ENCODE measurements at places on chromosomes 11 and 22.
A peak's percentile ranks its signal among the peaks of the same experiment; 100 is the strongest.

- no peak for DNase-seq
Observed at GRCh38 chr11:22466351-22466750, 128.2 kb downstream of the SLC17A6 start.

GRCh38 chr11:119149018-119149785, at the start of gene ABCG4:
Gene ABCG4 (plus strand): TSS chr11:119149052. CDS start chr11:119149966, 914 bp downstream.
- no peak for DNase-seq

- DNase-seq, result no peak
Observed at GRCh38 chr11:103798446-103798845, 238.0 kb upstream of the DDI1 start.

DNA sequence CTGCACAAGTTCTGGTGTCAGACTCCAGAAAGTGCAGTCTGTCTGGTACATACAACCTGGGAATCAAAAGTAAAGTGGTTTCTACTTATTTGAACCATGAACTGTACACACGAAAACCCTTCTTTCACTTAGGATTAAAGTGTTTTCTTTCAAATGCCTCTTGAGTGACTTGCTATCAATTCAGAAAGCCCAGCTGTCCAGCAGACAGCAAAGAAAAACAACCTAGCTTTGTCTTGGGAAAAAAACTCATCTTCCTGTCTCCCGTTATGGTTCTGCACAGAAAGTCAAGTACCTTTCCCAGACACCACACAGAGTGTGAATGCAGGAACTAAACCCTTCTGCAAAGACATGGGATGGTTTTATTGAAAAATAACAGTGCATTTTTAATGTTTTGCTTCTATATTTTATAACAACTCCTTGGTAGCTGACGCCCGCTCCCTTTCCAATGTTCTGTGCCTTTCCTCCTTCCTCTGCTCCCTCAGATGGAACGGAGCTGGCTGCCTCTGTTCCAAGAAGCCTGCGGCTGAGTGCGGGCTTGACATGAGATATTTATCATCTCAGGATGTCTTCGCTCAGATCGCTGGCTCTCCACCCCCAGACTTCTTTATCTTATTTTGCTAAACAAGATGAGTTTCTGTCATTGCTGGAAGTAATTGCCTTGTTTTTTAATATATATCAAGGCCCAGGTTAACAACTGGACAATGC, 322.3 kb upstream of the B3GAT1 start:
- DNase-seq, result no peak

DNA sequence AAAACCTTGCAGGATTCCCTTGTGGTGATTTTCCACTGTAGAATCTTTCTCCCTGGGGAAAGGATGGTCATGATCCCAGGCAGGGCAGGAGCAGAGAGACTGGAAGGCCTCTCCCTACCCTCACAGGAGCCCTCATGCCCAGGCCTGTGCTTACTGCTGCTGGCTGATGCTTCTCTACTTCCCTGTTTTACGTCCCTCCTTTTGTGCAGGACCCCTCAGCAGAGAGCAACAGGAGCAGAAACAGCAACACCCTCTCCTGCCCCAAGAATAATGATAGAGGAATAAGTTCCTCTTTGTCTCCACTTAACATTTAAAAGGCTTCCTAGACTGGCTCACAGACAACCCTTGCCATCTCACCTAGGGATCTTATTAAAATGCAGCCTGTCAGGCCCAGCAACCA, 3.6 kb downstream of the ISX start:
- DNase-seq, result no peak

GRCh38 chr11:99979042-99979441, 708.0 kb upstream of the ARHGAP42 start:
- DNase-seq, result no peak

- no peak for DNase-seq
Observed at GRCh38 chr11:70437111-70437784, 38.9 kb downstream of the CTTN start.

GRCh38 chr11:19592842-19593241, 119.8 kb upstream of the NAV2 start:
- no peak for DNase-seq

DNA sequence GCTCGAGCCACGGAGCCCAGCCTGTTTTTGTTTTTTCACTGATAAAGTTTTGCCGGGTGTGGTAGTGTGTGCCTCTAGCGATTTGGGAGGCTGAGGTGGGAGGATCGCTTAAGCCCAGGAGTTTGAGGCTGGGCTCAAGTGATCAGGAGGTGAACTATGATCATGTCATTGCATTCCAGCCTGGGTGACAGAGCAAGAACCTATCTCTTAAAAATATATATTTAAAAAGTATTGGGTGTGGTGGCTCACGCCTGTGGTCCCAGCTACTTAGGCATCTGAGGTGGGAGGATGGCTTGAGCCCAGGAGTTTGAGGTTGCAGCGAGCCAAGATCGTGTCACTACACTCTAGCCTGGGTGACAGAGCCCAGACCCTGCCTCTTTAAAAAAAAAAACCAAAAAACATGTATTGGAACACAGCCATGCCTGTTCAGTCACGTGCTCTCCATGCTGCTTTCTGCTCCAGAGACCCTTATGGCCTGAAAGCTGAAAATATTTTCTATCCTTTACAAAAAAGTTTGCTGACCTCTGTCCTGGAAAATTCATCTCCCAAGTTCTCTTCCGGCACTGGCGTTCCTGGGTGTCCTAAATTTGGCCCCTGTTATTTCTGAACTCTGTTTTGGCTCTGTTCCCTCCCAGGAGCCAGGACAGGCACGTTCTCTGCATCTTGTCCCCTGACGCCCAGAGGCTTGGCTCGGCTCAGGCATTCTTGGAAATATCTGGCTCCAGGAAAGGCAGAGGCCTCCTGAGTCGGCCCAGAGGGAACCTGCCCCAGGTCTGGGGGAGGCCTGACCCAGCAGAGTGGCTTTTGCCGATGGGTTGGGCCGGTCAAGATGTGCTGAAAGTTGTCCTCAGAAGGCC, 61.3 kb upstream of the PPP6R3 start:
- peak; percentile 64 for DNase-seq

DNA sequence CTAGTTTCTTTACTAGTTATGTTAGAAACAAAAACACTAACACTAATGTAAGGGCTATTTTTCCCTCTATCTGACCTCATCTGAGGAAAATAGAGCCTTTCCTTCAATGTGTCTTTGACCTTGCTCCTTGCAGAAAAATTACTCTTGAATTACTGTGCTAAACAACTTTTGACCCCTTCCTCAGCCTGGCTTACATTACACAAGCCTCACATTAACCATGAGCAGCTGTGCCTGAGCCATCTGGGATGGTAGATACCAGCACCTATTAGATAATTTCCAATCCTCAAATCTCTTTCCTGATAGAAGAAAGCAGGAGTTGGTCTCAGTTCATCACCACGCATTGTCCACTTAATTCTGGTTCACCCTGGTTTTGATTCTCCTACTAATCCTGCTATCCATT, 134.4 kb upstream of the NCAM1 start:
- DNase-seq, result no peak

DNA sequence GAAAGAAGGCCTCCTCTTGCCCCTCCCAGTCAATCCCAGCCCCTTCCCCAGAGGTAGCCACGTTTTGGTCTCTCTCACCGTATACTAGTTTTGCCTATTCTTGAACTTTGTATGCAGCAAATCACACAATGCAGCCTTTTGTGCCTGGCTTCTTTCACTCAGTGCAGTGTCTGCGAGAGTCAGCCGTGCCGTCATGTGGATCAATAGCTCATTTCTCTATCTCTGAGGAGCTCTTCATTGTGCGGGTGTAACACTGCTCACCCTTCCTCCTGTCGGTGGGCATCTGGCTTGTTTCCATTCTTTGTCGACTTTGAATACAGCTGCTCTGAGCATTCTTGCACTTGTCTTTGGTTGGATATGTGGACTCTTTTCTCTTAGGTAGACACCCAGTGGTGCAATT, 146.5 kb downstream of the CACNA1I start:
- no peak for DNase-seq

GRCh38 chr11:37532271-37532670, 934.2 kb upstream of the RAG2 start:
- no peak for DNase-seq

GRCh38 chr22:42356533-42356932, 75.7 kb downstream of the NFAM1 start:
- no peak for DNase-seq

- DNase-seq, result no peak
Observed at GRCh38 chr11:117901601-117902000, 25.1 kb upstream of the FXYD6 start.

- DNase-seq, result no peak
Observed at GRCh38 chr11:34300926-34301295, 56.9 kb downstream of the ABTB2 start.

- DNase-seq, result no peak
Observed at GRCh38 chr11:46414879-46415278, 23.3 kb upstream of the CHRM4 start.

- DNase-seq, result no peak
Observed at GRCh38 chr11:96482193-96482592, 92.4 kb downstream of the JRKL start.

DNA sequence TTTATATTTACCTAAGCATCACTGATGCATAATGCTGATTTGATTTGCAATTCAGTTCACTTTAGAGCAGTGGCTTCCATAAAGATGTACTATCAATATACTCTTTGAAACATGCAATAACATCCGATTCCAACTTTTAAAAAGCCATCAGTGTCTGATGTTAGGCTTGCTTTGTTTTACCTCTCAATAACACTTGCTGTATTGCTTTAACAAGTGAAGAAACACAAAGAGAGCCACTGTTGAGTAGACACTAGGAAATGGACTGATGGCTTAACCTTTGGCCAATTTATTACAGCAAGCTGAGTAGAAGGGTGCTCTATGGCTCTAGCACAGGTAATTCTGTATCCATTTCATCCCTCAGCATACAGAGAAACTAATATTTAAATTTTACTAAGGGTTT, 122.1 kb downstream of the FCHSD2 start:
- no peak for DNase-seq

DNA sequence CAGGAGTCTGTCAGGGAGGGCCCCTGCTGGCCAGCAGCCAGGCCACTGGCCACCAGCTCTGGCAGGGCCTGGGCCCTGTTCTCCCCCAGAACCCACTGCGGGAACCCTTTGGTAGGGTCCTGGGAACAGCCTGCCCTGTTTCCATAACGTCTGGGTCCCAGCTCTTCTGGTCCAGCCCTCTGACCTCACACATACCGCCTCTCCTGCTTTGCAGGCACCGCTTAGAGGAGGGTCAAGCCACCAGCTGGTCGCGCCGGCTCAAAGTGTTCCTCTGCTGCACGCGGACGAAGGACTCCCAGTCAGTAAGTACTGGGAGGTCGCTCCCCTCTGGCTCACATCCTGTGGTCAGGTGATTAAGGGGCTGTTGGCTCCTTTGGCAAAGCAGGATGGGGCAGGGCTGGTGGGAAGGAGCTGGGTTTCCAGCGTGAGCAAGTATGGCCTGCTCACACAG, 26.6 kb upstream of the MYRF start:
- DNase-seq, result no peak

- DNase-seq, result no peak
Observed at GRCh38 chr11:120696597-120697218, 185.2 kb downstream of the GRIK4 start.

DNA sequence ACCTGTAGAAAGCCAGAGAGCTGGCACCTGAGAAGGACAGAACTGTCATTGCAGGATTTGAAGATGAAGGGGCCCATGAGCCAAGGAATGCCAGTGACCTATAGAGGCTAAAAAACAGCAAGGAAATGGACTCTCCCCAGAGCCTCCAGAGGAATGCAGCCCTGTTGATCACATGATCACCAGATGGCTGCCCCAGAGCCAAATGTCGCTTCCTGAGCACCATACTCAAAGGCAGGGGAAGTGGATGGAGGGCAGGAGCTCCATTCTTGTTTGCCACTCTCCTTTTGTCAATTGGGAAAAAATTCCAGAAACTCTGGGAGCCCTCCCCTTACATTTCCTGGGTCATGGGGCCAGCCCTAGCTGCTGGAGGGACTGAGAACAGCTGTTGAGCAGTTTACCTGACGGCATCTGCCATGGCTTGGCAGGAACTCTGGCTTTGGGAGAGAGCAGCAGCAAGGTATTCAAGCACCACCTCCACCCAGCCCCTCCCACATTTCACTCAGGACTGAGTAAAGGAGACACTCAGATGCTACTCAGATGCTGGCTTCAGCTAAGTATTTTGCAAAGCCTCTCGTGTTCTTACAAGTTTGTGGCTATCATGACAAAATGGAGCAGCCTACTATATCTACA, 46.9 kb downstream of the DKK3 start:
- no peak for DNase-seq

- DNase-seq, result no peak
Observed at GRCh38 chr11:117731722-117732290, 65.2 kb downstream of the DSCAML1 start.

- no peak for DNase-seq
Observed at GRCh38 chr11:128555606-128556005, 31.8 kb downstream of the ETS1 start.

- no peak for DNase-seq
Observed at GRCh38 chr11:35526370-35526792, 965 bp upstream of the PAMR1 start.

DNA sequence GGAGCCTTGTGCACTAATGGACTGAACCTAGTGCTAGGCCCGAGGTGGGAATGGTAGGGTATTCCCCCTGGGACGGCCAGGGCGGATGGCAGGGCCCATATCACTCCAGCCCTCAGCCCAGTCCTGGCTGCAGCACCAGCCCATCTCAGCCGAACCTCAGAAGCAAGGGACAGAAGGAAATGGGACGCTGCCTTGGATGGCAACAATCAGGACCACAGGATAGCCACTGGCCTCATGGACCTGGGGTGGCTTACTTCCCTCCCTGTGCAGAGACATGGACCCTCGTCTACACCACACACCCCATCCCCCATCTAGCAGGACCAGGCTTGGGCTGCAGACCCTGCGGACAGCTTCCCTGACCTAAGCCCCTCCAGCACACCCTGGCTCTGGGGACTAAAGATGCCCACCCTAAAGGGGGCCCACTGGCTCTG, 24.1 kb downstream of the ARVCF start:
- peak; percentile 28 for DNase-seq

DNA sequence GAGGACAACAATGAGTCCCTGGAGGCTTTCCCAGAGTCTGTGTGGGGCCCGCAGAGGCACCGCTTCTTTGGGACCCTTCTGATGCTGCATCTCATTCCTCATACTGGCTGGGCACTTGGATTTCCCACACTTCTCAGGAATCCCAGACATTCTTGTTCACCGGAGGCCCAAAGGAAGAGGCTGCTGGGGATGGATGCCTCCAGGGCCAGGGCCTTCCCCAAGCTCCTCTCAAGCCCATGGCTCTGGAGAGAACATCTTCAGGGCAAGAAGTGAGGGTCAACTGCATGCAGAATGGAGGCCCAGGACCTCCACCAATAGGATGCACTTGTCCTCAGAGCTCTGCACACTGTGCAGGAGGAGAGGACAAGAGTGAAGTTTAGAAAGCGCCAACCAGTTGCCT, 34.6 kb downstream of the DKK3 start:
- DNase-seq, result no peak

DNA sequence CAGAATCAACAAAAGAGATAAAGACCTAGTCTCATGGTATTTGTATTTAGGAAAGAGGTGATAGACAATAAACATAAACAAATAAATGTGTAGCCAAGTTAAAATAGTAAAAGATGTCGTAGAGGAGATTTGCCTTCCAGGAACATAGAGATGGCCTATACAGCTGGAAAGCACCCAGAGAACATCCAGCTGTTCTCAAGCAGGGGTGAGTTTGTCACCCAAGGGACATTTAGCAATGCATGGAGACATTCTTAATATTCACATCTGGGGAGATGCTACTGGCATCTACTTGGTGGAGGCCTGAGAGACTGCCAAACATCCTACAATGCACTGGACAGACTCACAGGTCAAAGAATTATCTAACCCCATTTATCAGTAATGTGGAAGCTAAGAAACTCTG, 88.3 kb downstream of the C11orf87 start:
- no peak for DNase-seq

- DNase-seq, result no peak
Observed at GRCh38 chr11:125350206-125351032, 145.6 kb downstream of the FEZ1 start.

Measured in left hindlimb (tissue), 1 donor.